ENCODE measurements at places on chromosomes 7 and 10.

- DNase-seq = no peak
Observed at GRCh38 chr7:77980087-77980713, 181.6 kb downstream of the PHTF2 start.

- DNase-seq = no peak
Observed at GRCh38 chr7:149297034-149297755, 35.2 kb downstream of the ZNF783 start.

DNA sequence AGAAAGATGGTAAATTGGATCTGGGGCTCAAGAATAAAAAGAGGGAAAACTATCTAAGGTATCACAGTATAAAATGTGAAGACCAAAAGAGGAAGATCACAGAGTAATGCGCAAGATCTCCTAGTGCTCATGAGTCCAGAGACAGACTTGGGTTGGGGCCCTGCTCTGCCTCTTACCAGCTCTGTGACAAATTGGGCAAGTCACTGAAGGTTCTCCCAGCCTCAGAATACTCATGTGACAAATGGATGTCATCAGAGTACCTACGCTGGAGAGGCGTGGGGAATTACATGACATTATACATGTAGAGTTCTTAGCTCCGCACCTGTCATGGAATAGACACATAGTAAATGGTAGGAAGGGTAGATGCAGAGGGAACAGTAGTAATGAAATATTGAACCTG lies 124.4 kb downstream of the DOCK4 start:
- no peak for DNase-seq

DNA sequence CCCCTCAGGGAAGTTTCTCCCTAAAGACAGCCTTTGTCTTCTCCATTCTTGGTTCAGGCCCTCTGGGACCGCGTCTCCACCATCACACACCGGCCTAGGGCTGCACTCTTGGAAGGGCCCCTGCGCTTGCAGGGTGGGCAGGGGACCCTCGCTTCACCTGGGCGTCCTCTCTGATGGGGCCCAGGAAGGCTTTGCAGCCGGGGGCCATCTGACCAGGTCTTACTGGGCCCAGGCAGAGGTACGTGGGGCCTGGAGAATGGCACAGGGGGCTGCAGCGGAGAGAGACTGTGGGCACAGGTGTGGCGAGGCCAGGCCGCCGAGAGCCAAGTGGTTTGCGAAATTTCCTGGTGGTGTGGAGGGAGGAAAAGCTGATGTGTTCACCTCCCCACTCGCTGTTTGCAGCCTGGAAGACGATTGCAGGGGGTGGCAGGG lies 44.4 kb downstream of the ALOX5 start:
- DNase-seq = no peak

DNA sequence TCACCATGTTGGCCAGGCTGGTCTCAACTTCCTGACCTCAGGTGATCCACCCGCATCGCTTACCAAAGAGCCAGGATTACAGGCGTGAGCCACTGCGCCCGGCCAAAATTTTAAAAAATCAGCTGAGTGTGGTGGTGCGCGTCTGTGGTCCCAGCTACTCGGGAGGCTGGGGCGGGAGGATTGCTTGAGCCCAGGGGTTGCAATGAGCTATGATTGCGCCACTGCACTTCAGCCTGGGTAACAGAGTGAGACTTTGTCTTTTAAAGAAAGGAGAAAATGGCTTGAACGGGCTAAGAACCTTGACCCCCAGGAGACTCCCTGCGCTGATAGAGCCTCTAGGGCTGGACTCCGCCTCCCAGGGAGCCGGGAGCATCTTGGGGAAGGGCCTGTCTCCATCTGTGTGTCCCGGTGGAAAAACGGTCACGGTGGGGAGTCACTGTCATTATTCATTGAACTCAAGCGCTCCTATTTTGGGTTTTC lies 760 bp upstream of the KCTD7 start:
- DNase-seq = no peak

- DNase-seq = no peak
Observed at GRCh38 chr7:18655506-18655905, 160.0 kb downstream of the HDAC9 start.

DNA sequence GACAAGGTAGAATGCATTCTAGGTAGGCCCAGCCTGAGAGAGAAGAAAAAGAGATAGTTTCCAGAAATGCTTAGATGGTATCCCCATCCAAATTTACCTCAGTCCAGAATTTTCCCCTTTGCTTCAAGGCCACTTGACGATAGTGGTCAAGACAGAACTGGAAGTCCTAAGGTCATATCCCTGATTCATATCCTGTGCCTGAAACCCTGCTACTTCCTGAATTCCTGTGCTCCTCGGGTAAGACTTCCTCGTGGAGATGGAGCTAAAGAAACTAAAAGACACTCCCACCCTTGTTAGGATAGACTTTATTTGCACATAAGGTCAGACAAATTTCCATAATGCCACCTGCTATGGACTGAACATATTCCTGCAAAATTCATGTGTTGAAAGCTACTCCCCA lies 175.9 kb downstream of the EVX1 start:
- DNase-seq = no peak

- no peak for DNase-seq
Observed at GRCh38 chr7:71480791-71481190, 348.8 kb downstream of the GALNT17 start.

DNA sequence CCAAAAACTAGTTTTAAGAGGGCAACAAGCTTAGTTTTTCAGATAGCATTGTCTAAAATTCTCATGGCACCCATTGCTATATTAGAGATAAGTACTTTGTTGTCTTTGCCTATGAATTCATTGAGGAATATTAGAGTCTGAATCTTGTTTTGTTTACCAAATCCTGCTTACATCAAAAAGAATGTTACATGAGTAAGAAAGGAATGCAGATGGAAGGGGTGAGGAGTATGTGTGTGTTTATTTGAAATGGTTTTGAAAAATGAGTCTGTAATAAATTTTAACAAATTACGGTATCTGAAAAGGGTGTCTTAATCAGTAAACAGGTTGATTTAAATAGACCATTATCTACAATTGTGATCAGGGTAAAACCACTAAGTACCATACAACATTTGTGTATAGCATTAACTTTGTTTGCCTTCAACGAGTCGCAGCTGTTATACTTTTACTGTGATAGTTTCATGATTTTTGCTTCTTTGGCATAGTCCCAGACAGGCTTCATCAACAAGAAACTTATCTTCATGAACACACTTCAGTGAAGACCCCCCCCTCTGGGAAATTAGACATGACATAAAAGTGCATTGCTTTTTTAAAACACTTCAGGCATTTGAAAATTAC lies 1183.9 kb upstream of the C7orf33 start:
- DNase-seq = no peak

- no peak for DNase-seq
Observed at GRCh38 chr10:115026746-115027140, 66.4 kb upstream of the ATRNL1 start.

DNA sequence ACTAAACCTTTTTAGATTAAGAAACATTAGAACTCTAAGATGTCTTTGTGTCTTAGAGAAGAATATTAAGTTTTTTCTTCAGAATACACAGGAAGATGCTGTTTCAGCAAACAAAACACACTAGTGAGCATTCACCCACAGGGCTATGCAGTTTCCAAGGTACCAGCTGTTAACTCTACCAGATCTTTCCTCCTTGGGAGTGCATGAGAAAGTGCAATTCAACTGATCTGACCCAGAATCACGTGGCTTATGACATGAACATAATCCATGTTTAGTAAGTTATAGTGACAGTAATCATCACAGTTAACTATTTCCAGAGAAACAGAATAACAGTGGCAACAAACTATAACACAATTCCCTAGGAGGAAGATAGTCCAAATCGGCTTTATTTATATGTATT lies 270.7 kb downstream of the CACNA2D1 start:
- no peak for DNase-seq

All from type B pancreatic cell (in vitro differentiated cells).